Right hindlimb (tissue), 1 donor: ENCODE measurements at places on chromosomes 6 and 20.
A peak's percentile ranks its signal among the peaks of the same experiment; 100 is the strongest.

DNA sequence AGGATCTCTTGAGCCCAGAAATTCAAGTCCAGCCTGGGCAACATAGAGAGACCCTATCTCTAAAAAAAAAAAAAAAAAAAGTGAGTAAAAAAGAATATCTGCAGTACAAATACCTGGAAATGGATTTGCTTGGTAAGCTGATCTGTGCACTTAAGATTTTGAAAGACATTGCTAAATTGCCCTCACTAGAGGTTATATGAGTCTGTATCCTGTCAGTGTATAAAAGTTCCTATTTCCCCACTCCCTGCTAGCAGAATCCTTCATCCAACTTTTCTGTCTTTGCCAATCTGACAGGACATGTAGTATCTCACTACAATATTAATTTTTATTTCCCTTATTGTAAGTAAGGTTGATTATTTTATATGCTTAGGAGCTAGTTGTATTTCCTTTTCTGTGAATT is 36.1 kb downstream of the BICRAL start:
- DNase-seq = no peak

GRCh38 chr6:92024110-92024509 is 1395.2 kb downstream of the EPHA7 start:
- no peak for DNase-seq

- no peak for DNase-seq
These were observed 660.4 kb upstream of the FLRT3 start for GRCh38 chr20:14997791-14998190.

- DNase-seq = no peak
These were observed 26.4 kb upstream of the BMP5 start for GRCh38 chr6:55901765-55902270.

DNA sequence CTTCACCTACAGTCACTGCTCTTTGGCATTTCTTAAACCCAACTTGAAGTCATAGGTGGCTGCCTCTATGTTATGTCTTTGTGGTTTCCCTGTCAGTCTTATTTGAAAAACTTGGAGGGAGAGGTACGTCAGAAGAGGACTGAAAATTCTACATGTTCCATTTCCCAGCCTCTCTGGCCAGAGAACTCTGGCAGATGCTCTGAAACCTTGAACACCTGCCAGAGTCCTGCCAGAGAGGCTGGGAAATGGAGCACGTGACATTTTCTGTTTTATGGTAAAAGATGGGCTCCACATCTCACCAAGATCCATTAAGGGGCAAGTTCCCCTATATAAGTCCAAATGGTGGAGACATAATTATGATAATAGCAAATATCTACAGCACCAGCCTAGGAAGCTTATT is 99.5 kb downstream of the MAFB start:
- DNase-seq = no peak

- DNase-seq = no peak
These were observed 473.3 kb upstream of the SLC35B3 start for GRCh38 chr6:8908638-8909037.

DNA sequence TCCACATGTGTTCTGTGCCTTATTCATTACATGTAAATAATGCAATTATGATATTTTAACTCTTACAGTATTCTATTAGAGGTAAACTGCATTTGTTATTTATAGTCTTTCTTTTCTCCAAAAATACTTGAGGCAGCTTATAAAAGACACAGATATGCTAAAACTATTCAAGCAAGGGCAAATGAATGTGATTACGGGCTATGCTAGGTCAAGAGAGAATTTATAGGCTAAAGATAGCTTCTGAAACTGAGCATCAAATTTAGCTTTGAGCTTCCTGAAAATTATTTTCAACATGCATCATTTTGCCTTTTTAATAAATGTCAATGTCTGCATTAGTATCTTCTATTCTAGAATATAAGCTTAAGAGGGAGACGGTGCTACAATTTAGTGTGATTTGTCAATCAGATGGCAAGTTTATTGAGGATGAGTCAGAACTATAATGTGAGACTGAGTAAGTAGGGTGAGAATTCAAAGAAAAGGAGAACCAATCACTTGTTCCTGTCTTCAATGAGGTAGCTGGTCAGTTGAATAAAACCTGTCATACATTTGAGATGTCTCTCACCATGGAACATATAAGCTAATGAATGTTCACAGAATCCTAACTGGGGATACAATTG is 669.4 kb upstream of the CITED2 start:
- DNase-seq = no peak

- no peak for DNase-seq
These were observed 219.1 kb downstream of the ARID1B start for GRCh38 chr6:156996265-156996664.

GRCh38 chr6:52621631-52622030 is 44.8 kb upstream of the TRAM2 start:
- no peak for DNase-seq

DNA sequence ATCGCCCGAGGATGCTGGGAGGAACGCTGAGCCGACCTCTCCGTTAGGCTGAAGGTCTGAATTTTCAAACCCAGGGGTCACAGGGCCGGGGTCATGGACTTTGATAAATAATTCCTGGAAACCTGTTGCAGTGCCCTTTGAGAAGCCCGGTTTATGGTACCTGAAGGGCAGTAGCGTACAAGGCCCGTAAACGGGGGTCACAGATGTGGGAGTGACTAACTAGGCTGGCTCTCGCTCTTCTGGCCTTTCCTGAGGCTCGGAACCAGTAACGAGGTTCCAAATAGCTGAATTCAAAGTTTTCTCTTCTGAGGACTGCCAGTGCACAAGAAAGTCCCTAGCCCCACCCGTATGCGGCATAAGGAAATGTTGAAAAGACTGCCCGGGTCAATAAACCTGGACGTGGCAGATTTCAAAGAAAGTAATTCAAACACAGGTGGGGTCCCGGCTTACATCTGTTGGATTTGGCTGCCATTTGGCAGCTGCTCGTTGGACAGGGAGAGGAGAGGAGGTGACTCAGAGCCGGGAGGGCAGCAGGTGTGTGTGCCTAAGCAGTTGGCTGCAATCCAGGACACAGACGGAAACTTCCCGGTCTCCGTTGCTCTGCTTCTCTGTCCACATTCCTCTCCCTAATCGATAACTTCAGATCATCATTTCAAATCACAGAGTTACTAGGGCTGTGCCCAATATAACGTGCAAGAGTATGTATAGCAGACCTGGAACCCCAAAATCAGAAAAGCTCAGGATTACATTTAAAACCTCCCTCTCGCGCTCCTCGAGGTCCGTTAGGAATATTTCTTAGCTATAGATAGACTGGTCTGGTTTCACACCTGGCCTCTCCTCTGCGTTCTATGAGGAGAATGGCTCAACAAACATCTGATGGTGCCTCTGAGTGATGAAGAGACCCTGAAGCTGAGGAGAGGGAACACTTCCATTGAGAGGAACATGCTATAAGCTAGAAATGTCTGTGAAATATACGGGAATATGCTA is 765 bp upstream of the GMDS start:
- peak; percentile 72 for DNase-seq

DNA sequence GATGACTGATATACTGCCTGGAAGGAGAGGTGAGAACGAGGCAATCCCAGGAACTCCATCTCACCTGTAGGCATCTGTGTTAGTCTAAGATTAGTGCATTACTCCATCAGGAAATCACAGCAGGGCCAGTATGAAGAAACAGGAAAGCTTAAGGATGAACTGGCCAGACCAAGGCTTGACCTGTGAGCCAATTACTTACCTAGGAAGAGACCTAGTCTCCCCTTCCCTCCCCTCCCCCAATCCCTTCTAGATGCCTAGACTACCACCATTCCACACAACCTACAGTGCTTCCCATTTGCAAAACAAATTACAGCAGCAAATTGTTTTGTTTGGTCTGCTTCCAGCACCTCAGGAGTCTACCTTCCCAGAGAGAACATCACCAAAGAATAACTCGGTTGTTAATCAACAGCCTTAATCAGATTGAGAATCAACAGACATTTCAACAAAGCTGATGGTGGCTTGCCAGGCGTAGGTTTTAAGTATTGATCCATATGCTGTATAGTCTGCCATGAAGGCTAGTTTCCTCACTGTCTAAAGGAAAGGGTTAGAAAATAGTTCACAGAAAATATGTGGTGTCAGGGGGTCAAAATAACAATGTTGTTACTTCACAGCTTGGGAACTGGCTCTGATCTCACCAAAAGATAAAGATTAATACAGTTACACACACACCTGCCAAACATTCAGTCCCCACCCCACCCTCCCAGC is 10.1 kb downstream of the PKHD1 start:
- DNase-seq = no peak

- no peak for DNase-seq
These were observed 93.0 kb downstream of the TBC1D7 start for GRCh38 chr6:13235339-13235738.

DNA sequence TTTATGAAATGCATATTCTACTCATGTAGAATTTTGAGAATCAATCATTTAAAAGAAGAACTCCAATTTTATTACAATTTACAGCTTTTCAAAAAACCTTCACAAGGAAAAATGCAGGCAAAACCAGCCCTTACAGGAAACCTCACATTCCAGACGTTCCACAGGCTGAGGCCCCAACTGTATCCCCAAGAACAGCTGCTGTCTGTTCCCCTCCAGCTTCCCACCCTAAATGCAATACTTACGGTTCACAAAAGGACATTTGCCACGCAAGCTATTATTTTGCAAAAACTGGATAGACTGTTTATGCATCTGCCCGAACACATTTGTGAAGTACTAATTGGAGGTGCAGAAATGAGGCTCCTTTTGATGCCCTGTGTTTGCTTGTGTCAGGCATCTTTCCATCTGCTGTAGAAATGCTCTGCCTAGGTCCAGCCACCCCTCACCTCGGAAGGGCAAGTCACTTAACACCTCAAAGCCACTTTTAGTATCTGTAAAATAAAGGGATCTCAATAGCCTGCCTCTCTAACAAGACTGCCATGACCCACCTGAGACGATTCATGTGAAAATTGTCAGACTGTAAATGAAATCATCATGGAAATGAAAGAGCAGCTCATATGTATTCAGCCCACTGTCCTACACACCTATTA is 26.5 kb downstream of the PDE10A start:
- DNase-seq = no peak

DNA sequence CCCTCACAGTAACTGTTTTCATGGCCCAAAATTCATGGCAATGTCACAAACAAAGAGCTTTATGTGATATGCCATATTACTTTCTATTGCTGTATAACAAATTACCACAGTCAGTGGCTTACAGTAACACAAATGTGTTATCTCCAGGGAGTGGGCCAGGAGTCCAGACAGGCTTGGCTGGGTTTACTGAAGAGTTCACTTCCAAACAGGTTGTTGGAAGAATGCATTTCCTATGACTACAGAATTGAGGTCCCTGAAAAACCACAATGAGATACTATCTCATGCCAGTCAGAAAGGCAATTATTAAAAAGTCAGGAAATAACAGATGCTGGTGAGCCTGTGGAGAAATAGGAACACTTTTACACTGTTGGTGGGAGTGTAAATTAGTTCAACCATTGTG is 431.9 kb downstream of the PKHD1 start:
- no peak for DNase-seq

GRCh38 chr6:582370-582769 is 74.5 kb downstream of the HUS1B start:
- no peak for DNase-seq

DNA sequence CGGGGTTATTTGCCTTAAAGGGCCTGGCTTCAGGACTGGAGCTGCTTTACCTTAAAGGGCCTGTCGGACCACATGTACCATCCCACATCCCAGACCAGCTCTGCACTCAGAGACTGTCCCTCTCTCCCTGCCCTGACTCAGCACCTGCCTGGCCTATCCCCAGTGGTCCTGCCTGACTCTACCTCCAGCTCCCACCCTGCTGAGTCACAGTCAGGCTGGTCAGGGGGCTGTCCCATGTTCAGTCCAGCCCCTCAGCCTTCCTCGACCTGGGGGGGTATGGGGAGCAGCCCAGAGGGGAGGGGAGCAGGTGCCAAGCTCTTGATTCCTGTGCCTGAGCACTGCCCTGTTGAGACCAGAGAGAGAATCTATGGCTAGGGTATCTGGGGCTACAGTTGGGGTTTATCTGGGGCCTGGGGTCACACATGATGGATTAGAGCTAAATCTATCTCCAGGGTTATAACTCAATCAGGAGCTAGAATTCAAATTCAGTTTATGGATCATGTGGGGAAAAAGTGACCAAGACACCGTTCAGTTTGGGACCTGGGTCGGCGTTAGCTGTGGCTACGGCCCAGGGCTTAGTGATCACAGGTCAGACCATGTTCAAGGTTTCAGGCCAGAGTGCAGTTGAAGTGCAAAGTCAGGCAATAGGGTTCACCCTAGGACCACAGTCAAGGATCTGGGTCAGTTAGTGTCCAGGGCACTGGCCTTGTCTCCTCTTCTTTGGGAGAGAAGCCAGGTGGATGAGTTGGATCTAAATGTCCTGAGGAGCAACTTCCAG is 9.4 kb upstream of the TRIB3 start:
- no peak for DNase-seq

DNA sequence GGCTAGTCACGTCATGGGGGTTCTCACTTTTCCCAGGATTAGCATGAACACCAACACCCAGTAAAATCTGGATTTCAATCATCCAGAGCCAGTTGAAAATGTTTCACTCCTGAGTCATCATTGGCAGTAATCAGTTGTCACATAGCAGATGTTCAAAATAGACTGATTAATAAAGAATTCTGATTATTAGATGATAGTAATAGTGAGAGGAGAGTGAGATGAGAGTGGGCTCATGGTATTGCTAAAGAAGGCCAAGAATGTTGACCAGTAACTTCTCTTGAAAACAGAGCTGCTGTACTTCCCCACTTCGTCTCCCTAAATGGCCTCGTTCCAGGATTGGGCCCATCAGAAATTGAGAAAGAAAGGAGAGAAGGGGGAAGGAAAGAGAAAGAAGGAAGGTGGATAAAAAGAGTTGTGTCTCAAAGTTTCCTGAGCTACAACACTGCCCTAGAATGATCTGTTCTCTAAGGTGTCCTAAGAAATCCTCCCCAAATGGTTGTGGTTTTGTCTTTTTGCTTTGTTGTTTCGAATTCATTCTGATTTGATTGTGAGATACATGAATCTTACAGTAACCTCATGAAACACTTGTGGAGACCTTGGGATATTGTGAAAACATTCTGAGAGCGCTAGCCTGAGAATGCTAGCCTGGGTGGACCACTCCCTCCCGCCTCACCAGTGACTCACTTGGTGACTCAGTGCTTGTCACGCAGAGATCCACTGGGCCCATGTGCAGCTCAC is 502.2 kb upstream of the JARID2 start:
- no peak for DNase-seq

GRCh38 chr6:127164565-127164964 is 46.1 kb downstream of the RSPO3 start:
- DNase-seq = no peak

GRCh38 chr6:75788894-75789293 is 39.9 kb downstream of the MYO6 start:
- no peak for DNase-seq

DNA sequence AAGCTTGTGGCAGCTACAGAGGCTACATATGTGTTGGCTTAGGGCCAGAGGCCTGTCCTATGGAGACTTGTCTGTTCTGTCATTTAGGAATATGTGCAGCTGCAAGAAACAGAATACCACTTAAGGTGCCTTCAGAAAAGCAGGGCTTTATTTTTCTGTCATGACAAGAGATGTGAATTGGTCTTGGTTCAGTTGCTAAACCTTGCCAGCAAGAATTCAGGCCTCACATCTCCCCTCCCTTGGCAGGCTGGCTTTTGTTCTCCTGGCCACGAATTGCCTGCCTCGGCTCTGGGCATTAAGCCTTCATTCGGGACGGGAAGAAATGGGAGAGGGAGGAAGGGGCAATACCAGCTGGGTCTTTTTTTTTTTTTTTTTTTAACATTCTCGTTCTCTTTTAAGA is 82.4 kb upstream of the TGM3 start:
- no peak for DNase-seq
